Brain (organoid and tissue), 16 donors: ENCODE measurements at places on chromosomes 6 and 20. TPM values are rescaled to one million over a fixed set of nuclear protein-coding genes. Genes with fewer than 3 reads are reported as not detected.
A peak's percentile ranks its signal among the peaks of the same experiment; 100 is the strongest.

GRCh38 chr6:30651143-30651542 is 4.2 kb downstream of the C6orf136 start:
- DNase-seq: no peak

- no peak for DNase-seq
These were observed 39.2 kb downstream of the FAM50B start for GRCh38 chr6:3888153-3888957.

CLDN20 gene
- not detected for polyA plus RNA-seq

- DNase-seq: no peak
These were observed 8.6 kb downstream of the OR10C1 start for GRCh38 chr6:29447670-29448069.

DNA sequence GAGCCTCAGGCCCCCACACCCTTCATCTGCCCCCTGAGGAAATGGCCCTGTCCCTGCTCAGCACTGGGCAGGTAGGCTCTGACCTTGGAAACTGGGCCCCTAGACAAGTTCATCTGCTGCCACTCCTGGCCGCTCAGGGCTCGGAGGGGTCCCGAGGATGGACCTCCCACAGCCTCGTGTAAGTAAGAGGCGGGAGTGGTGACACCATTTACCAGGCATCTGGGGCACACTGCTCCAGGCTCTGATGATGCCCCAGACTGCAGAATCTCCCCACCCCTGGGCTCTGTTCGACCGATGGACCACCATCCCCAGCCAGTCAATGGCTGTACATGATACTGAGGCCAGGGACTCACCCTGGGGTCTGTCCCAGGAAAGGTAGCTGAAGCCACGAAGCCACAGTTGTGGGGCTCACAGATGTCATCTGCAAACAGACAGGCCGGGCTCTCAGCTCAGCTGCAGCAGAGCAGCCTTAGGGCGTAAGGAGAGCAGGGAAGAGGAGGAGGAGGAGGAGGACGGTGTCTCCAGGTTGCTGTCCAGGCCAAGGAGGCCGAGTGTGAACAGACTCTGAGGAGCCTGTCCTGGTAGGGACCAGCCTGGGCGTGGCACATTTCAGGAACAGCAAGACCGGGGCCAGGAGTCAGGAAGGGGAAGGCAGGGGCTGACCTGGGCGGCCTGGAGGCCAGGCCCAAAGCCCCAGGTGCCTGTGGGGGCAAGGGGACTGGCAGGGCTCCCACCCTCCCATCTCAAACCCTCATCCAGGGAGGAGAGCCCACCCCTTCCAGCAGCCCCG is 300.4 kb downstream of the TAF4 start:
- no peak for DNase-seq

GRCh38 chr6:154343473-154344308 is 12.9 kb downstream of the IPCEF1 start:
- peak; percentile 43 for DNase-seq

CRISP2 gene
- polyA plus RNA-seq: not detected

- DNase-seq: no peak
These were observed 55.6 kb downstream of the PTPRK start for GRCh38 chr6:128464790-128465189.

DNA sequence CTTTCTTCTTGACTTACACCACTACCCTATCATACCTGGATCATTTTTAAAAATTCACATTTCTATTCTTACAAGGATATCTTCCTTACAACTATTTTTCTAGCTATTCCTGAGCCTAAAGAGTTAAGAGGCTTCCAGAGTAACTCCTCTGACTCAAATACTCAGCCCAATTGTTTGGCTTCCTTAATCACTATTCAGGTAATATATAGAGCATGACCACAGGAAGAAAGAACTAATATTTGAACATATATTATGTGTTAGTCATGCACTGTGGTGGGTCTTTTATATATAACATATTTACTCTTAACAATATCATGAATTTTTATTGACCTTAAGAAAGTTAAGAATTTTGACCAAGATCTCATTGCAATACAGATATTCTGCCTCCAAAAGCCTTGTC is 42.0 kb upstream of the ID4 start:
- no peak for DNase-seq
